ENCODE measurements at places on chromosomes 13 and 19.
A peak's percentile ranks its signal among the peaks of the same experiment; 100 is the strongest.

- DNase-seq: no peak
Measured at GRCh38 chr19:28210886-28211285, 1002.1 kb downstream of the UQCRFS1 start.

GRCh38 chr13:44732503-44733098, 156.5 kb upstream of the TSC22D1 start:
- DNase-seq: no peak

DNA sequence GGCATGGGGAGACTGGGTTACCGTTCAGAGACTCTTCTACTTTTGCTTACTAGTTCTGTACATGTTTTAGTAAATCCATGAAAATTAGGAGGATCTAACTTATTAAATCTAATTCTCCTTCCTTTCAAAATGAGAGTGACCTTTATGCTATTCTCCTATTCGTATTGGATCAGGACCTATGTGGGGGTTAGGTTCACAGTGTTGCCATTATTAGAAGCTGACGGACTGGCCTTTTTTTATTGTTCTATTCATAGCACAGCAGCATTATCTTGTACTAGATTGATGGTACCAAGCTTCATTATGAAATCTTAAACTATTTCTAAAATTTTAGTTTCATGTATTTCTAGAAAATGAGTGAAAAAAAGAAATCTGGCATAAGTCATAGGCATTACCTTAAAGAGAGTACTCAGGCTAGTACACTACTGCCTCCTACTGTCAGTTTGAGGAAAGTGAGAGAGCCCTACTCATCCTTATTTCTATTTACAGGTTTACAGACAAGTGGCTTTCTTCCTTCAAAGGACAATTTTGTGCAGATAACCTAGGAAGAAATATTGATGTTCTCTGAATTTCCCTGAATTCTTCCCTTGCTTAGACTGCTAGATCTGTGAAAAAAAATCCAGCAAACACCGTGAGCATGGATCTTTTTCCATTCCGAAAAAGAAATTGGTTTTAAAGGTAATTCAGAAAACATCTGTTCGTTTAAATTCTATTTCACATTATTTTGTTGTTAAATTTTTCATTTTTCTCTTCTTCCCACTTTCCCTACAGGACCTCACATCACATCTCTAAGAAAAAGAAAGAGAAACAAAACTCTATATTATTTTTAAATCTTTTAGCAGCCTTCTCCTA, 485.5 kb downstream of the DIAPH3 start:
- peak; percentile 61 for DNase-seq

GRCh38 chr13:79780240-79780639, 299.3 kb downstream of the NDFIP2 start:
- DNase-seq: no peak

- DNase-seq: no peak
Measured at GRCh38 chr19:10773969-10774368, 56.1 kb downstream of the DNM2 start.

- no peak for DNase-seq
Measured at GRCh38 chr13:49063497-49063896, 87.8 kb downstream of the FNDC3A start.

DNA sequence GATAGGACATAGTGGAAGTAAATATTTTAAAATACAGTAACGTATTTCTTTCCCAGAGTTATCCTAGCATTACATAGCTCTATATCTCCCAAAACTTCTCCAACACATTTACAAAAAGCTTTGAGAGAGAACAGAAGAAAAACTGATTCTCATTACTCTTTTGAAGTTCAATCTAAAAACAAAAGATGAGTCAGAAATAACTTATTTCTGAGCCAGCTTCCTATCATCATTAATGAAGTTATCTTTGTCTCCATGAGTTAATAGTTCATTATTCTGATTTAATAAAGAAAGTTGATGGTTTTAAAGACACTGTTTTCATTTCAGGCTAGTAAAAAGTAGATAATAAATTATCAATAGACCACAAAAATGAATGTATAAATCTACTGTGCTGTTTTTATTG, 446.7 kb upstream of the SPRY2 start:
- no peak for DNase-seq

DNA sequence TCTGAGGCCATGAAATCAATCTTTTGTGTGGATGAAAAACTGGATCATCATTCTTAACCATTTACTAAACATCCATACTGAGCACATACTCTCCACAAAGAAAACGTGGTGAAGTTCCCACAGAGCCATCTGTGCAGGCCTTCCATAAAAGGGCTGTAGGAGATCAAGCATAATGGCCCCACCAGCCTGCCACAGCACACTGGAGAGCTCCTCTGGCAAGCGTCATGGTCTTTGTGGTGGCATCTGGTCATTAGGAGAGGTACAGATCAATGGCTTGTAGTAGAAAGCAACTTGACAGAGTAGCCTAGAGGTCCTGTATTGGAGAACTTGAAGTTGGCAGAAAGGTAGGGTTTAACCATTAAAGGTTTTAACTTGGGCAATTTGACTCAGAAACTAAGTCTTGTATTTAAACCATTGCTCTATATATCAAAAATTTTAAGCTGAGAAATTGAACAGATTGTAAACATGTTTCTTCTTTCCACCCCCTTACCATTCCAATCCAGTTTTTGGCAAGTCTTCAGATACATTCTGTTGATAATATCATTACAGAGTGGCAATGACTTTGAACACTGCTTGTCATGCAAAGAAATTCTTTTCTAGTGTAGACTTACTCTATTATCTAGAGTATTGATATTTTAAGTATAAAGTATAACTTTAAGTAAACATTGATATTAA, 128.3 kb downstream of the LMO7 start:
- no peak for DNase-seq

DNA sequence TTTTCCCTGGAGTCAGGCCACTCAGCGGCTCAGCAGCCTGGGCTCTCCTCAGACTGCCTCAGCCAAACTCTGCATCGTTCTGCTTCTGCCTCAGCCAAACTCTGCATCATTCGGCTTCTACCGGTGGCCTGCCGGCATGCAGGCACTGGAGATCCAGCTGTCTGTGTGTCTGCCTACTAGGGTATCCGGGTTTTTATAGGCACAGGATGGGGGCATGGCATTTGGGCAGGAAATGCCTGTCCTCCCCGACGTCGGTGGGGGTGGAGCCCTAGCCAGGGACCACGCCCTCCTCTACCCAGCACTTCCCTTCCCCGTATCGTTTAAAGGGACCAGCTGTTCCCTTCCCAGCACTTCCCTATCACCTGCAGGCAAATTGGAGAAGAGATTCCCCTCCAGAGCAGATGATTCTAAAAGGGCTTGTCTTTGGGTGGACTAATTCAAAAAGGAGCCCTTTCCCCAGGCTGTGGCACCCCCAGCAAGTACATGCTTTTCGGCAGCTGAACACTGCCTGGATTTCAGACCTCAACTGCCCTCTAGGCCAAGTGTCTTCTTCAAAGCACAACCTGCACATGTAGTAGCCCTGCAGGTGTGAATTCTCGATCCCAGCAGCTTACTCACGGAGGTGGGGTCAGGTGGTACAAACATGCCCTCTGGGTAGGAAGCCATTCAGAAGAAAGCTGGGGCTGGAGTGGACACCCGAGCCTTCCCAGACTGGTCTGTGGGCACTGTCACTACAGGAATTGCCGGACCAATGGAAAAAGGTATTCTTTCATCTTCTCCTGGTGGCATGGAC, 25.4 kb upstream of the GPR12 start:
- no peak for DNase-seq

DNA sequence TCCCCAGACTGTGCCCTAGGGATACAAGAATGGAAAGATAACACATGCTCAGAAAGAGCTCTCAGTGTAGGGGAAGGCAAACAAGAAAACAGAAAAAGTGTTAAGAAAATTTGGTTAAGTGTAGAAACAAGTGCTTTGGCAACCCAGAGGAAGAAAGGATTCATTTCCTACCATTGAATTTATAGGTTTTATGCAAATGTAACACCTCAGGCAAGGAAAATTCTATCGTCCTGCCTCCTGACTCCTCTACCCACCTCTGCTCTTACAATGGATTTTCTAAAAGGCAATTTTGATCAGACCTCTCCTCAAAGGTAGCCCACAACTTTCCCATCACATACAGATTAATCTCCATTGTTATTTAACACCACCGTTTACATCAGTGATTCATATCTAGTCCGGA, 298.7 kb downstream of the RFC3 start:
- DNase-seq: no peak

DNA sequence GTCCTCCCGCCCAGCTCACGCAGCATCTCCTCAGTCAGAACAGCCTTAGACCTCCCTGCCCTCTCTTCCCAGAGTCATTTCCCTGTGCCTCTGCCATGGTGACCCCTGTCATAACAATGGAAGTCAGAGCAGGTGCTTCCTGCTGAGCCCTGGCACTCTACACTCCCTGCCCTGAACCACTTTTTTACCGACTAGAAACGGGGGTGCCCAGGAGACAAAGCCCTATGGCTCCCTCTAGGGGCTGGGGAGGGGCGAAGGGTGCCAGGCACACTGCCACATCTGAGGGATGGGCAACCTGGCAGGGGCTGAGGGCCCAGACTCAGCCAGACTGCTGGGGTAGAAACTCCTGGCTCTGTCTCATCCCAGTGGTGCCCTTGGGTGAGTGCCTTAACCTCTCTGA, 16.4 kb downstream of the ZNF574 start:
- DNase-seq: no peak

DNA sequence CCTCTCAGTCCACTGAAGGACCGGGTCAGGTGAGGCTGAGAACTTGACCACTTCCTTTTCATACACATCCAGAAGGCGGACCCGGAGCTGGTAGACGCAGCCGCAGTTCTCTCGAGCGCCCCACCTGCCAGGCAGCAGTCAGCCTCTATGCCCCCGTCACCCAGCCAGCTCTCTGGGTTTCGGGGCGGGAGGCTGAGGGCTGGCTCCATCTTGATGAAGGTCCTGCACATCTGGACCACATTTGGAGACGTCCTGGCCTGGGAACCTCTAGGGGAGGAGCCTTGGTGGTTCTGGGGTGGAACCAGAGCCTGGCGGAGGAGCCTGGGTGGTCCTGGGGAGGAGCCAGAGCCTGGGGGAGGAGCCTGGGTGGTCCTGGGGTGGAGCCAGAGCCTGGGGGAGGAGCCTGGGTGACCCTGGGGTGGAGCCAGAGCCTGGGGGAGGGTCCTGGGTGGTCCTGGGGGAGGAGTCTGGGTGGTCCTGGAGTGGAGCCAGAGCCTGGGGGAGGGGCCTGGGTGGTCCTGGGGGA, 14.3 kb downstream of the MRPS12 start:
- no peak for DNase-seq

- peak; percentile 92 for DNase-seq
Measured at GRCh38 chr13:103282571-103283450, 216.6 kb upstream of the SLC10A2 start.

DNA sequence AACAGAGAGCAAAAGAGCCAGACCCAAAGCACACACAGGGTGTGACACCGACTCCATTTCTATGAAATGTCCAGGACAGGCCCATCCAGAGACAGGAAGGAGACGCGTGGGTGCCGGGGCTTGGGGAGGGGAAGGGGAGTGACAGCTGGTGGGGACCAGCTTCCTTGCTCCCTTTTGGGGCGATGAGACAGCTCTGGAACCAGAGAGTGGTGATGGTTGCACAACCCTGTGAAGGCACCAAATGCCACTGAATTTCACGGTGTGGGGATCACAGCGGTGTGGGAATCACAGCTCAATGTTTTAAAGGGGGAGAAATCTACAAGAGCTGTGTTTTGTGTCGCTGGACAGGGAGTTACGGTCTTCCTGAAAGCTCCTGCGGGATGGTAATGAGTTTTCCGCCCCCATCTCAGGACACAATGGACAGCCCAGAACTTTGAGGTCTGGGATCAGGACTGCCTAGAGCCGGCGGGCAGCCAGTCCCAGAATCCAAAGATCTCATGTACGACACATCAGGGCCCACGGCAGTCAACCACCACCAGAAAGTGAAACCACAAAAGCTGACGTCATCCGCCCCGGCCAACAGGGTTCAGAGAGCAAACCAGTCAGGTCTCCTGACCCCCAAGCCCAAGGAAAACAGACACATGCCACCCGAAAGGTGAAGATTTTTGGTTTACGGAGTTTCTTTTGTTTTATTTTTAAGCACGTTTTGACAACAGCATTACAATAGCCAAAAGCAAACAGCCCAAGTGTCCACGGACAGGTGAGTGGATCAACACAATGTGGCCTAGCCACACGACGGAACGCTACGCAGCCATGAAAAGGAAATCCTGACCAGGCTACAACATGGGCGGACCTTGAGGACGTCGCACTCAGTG, 7.3 kb downstream of the SGTA start:
- DNase-seq: no peak

DNA sequence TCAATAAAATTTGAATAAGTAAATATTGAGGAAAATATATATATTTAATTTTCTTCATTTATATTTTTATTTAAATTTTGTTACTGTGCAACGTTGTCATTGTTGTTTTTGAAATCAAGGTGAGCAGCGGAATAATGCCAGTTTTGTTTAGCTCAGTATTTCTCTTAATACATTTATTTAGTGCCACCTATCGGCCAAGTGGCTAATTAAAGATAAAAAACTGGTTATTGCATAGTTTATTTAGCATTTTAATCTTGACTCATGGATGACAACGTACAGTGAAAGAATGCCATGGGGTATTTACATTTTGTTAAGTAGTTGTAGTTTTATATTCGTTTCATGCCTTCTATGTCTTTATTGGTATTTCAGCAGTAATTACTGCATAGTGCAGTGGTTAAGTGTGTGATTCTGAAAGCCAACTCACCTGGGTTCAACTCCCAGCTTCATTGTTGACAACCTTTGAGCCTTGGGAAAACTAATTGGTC, 265.9 kb downstream of the MYO16 start:
- DNase-seq: peak; percentile 53

DNA sequence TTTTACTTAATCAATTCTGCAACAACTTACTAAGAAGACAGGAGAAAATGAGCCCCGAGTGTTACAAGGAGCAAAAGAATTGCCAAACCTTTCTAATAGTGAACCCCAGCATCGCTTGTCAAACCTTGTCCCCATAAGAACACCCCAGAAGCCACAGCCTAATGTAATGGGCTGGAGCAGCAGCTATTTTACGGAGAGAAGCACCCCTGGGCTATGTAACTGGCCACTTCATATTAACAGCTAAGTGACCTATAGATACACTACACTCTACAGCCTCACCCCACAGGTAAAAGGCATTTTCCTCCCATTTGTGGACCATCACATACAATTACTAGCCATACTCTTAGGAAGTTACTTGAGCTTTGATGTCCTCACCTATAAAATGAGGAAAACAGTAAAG, 27.3 kb upstream of the CPB2 start:
- DNase-seq: no peak
